ENCODE measurements at places on chromosomes 1 and 21.

GRCh38 chr1:165580931-165581871 lies 37.4 kb downstream of the LRRC52 start:
- DNase-seq = no peak

DNA sequence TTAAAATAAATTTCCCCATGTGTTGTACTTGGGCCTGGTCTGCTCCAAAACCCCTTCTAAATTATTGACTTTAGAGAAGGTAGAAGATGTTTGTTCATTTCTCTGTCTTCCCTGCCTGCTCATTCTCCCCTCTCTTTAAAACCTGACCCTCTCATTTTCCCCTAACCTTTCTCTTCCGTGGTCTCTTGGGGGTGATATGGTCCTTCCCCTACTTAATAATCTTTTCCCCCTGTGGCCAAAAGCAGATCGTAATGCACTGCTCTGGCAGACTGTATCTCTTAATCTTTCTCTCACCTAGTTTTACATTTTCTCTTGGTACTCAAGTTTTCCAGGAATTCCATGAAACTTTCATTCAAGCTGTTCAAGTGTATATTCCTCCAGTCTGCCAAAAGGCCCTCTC lies 301.7 kb downstream of the TTLL7 start:
- DNase-seq = no peak

DNA sequence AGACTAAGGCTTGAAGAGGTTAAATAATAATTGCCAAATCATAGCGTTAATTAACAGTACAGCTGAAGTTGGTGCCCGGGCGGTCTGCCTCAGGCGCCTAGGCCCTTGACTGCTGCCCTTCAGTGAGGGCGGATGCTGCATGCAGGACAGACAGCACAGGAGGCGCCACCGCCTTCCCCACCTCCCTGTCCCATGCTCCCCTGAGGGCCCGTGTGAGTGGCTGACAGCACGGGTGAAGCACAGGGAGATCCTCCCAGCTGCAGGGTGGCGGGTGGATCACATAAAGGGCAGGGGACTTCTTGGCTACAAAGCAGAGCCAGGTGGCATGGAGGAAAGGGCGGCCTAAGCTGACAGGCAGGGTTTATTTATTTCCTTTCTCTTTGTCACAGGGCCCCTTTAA lies 49.1 kb downstream of the DDX20 start:
- DNase-seq = no peak

DNA sequence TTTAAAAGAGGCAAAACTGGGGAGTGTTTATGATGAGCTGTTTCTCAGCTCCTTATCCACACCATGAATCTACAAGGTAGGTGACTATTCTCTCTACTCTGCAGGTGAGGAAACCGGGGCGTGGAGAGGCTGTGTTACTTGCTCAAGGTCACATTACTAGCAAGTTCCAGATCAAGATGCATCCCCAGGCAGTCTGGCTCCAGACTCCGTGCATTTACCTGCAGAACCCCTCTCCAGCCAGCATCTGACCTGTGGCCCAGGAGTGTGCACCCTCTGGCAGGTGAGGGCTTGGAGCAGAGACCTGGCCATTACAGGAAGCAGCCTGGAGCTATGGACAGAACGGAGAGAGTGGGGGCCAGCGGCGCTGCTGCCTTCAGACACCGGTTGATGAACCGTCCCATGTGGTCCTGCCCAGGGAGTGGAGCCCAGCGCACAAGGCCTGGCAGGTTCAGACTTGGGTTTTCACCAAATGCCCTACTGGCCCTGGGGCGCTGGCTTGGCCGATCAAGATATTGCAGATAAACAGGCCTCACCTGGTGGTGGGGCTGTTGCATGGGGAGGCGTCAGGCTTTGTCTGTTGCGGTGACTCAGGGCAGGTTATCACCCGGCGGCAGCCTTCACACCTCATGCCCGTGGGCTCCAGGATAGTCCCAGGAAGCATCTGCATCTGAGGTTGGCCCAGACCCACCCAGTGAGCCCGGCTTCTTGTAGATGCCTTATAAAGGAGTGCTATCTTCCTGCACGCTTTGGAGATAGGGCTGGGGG lies 29.2 kb upstream of the WNT4 start:
- no peak for DNase-seq

GRCh38 chr1:208874915-208875314 lies 630.7 kb upstream of the PLXNA2 start:
- DNase-seq = no peak

DNA sequence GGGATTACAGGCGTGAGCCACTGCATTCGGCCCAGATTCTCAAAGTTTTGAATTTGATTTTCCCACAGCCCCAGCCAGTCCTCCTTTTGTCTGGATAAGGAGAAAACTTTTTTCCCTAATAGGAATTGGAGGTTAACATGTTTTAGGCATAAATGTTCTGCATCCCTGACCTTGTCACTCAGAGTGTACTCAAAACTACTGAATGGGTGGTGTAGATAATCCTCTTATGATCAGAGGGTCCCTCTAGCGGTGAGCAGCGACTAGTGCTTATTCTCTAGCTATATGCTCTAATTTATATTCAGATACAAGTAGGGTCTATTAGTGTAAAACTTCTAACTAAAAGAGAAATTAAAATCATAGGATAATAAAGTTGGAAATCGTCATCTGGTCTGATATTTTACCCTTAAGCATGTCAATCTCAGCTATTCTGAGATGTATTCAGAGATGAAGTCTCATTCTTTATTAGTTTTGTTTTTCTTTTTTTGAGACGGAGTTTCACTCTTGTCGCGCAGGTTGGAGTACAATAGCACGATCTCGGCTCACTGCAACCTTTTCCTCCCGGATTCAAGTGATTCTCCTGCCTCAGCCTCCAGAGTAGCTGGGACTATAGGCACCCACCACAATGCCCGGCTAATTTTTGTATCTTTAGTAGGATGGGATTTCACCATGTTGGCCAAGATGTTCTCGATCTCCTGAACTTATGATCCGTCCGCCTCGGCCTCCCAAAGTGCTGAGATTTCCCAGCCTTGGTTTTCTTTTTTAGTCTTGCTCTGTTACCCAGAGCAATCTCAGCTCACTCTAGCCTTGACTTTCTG lies 2.7 kb upstream of the PSMD4 start:
- peak; percentile 91 for DNase-seq

- DNase-seq = peak; percentile 87
Observed at GRCh38 chr1:93846206-93846991, 32.6 kb downstream of the DNTTIP2 start.

DNA sequence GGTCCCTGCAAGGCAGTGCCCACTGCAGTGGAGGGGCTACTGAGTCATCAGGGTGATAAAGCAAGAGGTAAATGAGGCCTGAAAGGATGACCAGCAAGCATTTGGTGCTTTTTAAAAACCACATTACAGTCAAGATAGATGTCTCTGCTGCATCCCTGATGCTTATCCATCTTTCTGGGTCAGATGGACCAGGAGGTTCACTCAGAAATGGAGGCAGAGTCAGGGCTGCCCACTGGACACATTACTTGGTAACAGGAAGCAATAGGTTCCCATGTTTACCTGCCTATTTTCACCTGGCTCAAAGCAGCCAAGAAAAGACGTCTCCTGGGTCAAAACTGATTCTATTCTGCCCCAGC lies 3.6 kb downstream of the SPATA46 start:
- DNase-seq = no peak

- no peak for DNase-seq
Observed at GRCh38 chr1:104229860-104230259, 480.2 kb downstream of the AMY1C start.

DNA sequence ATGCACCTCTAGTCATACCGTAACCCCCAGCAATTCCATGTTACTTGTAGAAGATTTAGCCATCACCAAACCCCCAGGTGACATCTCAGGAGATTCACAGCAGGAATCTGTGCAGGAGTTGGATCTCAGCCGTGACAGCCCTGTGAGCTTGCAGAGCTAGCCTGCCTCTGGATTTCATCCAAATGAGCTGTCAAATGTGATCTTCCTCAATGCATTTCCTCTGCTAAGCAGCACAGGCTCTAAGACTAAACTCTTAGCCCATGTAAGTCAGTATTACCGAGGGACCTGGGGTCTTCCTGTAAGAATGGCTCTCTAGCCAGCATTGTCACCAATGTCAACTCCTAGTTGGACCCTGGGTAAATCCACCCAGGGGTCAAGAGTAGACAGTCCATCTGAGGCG lies 41.7 kb downstream of the UMODL1 start:
- no peak for DNase-seq

- peak; percentile 72 for DNase-seq
Observed at GRCh38 chr1:244653439-244654107, 647 bp downstream of the DESI2 start.

GRCh38 chr21:25191141-25191540 lies 416.1 kb downstream of the MRPL39 start:
- DNase-seq = no peak

GRCh38 chr1:159936273-159936904 lies 9.0 kb downstream of the IGSF9 start:
- peak; percentile 87 for DNase-seq

GRCh38 chr1:235093013-235093695 lies 35.5 kb downstream of the TOMM20 start:
- peak; percentile 52 for DNase-seq

DNA sequence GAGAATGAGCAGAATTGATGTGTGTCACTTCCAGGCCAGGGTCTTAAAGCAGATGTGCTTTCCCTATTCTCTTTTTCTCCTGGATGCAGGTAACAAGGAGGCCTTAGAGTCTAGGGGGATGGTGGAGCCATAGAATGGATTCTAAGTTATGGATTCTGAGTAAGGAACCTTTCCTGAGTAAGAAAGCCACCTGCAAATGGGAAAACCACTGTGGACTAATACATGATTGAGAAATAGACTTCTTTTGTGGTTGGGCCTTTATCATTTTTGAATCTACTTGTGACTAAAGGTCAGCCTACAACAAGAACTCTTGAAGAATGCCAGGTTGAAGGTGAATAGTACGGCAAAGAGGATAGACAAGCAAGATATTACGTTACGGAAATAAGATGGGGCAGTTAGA lies 116.1 kb downstream of the CDC7 start:
- DNase-seq = no peak

DNA sequence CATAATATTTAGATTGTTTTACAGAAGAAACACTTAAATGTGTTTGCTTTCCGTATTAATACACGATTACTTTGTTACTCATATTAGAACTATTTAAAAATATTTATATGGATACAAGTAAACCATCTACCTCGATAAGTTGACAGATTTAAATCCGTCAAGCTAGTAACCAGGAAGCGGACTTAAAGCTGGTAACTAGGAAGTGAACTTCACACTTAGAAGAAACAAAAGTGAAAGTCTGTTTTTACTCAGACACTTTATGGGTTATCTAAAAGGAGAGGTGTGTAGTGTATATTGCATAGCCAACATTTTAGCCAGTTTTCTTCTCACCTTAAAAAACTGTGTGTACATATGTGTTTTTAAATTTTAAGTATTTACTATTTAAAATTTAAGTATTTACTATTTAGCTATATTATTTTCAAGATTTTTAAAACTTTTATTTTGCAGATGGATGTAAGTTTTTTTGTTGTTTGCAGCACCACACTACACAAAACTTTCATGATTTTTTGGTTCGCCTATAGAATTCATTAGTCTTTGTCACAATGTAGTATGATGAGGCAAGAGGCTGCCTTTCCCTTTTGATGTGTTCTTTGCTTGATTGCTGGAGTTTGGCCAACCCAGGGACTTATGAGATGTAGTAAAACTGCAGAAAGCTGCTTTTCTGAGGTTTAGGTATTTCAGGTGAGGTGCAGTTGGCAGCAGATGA lies 2.7 kb downstream of the USP25 start:
- peak; percentile 92 for DNase-seq

GRCh38 chr1:103949779-103950178 lies 200.1 kb downstream of the AMY1C start:
- DNase-seq = no peak

- no peak for DNase-seq
Observed at GRCh38 chr1:33842348-33842747, 21.5 kb upstream of the HMGB4 start.

DNA sequence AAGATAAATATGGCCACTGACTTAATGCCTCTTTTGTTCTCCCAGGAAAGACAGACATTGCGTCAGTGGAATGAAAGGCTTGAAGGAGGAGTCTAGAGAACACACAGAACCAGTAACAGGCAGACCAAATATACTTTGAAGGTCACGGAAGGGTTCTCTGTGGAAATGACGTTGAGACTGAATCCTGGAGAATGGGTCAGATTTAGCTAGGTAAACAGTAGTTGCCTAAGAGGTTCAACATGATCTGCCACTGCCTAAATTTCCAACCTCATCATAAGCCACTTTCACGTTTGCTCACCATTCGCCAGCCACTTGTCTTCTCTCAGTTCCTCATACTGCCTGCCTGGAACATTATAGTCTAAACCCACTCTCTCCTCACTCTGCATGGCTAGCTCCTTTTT lies 20.5 kb downstream of the PLA2G4A start:
- DNase-seq = peak; percentile 56

GRCh38 chr1:207054491-207054890 lies 1.4 kb downstream of the PFKFB2 start:
- DNase-seq = peak; percentile 41

DNA sequence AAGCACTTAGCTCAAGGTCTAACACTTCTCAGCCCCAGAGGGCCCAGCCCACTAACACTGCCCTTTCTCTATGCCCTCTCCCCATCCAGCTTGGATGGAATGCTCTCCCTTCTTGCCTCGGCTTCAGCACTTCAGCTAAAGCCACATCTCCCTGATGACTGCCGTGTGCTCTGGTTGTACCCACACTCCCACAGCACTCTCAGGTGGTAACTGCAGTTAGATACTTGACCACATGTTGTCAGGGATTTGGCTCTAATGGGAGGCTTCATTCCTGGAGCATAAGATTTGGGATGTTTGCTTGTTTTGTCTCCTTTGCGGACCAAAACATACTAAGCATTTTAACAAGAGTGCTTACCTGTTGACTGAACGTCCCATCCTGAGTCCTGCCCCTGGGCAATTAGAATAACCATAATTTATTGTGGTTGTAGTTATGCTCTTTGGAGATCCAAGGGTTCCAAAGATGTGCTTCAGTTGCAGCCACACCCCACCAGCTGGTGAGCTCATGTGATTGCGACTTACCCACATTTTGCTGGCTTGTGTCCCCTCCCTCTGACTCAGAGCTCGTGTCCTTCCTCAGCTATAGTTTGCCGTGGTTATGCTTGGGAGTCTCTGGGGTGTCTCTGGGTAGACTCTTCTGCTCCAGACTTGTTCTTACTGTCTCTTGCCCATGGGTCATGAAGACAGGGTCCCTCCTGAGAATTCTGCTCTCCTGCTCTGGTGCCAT lies 7.7 kb upstream of the SLC26A9 start:
- peak; percentile 14 for DNase-seq

DNA sequence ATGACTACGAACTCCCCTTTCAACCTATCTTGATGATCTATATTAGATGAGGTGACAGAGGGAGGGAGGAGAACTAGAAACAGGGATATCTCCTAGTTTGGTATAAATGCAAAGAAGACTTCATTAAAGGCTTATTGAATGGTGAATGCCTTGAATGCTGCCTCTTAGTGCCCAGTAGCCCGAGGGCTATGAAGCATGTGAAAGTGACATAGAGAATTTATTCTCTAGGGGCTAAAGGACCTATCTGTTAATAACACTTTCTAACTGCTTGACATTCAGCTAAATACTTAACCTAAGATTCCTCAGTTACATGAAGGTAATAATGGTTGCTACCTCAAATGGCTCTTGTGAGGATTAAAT lies 764.1 kb downstream of the LTN1 start:
- no peak for DNase-seq
